Activated naive CD4-positive, alpha-beta T cell treated with Interleukin-2 at 50 U/mL for 16 hours (primary cell): ENCODE measurements at places on chromosomes 3 and 15.

DNA sequence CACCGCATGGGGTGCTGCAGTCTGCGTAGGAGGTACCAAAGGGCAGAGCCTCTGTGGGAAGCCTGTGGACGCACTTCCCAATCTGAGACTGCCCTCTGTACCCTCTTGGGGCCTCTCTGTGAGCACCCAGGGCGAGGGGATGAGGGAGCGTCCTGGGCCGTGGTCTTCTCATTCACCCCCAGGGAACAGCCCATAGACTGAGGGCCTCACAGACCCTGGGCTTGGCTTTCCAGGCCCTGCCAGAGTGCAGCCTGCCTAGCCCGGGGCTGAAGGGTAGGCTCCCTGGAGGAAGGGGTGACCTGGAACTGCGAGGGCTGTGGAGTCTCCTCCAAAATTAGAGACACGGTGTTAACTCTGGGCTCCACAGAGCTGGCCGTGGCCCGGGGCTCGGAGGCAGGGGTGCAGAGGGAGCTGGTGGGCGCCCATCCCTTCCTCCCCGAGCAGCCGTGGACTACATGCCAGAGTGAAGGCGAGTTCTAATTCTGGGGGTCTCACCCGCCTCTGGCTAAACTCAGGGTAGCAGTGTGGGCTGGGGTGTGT is 468 bp upstream of the SPTBN5 start:
- no peak for DNase-seq

- DNase-seq = no peak
Measured at GRCh38 chr3:127394984-127395662, 107.3 kb upstream of the PRR20G start.

DNA sequence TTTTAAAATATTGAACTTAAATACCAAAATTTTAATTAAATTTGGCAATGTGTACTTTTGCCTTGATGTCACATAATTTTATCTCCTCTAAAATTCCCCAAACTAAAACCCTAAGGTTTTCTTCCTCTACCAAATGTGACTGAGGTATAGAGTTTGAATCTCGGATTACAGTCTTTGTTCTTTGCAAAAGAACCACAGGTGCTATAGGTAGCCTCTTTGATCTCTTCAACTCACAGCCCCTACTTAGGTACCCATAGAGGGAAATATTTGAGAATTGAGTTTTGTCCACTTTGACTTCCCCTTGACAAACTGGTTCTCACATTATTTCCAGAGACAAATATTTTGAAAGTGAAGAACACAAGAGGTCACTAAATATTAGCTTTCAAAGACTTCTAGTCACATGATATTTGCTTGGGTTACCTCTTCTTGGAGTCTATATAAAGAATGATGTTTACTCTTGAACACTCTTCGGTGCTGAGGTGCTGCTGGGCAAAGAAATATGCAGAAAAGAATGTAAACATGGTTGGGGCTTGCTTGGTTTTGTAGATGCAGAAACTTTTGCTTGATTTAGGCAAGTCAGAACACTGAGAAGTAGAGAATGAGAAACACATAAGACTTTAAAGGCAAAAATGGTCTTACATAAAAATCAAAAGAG is 120.8 kb upstream of the MCTP2 start:
- DNase-seq = no peak

DNA sequence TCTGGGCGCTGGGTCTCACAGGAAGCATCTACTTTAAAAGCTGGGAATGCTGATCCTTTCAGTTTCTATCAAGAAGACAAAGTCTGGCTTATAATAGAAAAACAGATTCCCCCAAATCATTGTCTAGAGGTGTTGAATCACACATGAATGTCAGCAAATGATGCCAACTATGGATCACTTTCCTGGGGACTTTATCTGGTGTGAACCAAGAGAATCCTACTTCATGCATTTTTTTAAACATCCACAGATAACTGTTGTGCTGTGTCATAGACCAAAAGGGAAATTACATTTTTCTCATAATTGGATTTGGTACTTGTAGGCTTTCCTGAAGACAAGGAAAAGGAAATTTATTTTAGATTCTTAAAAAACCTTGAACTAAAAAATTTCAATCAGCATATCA is 132.7 kb downstream of the CD47 start:
- DNase-seq = no peak

DNA sequence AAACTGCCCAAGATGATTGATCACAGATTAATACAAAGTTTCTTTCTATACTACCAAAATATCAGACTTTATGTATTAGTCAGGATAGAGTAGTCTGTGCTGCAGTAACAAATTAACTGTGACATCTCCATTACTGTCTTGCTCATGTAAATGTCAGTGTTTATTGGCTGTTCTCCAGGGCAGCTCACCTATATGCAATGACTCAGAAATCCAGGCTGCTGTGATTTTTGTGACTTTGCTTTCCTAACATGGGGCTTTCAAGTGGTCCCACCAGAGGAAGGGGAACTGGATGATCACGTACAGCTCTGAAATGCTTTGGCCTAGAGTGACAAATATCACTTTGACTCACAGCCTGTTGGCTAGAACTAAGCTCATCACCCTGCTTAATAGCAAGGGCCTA is 12.9 kb downstream of the PLS1 start:
- no peak for DNase-seq
